D341Med (cell line): ENCODE measurements at places on chromosomes 3 and 15.

GRCh38 chr3:89533275-89533674, 425.9 kb downstream of the EPHA3 start:
- DNase-seq, result no peak

- no peak for DNase-seq
Observed at GRCh38 chr3:48187579-48188265, 495 bp downstream of the CDC25A start.

- peak; percentile 71 for DNase-seq
Observed at GRCh38 chr3:50625231-50626182, 8.6 kb downstream of the MAPKAPK3 start.

GRCh38 chr15:68154923-68155559, 50.1 kb downstream of the CALML4 start:
- peak; percentile 57 for DNase-seq
